SK-N-DZ (cell line): ENCODE measurements at places on chromosomes 4 and X.

GRCh38 chr4:149183638-149184037 lies 632.0 kb downstream of the IQCM start:
- no peak for DNase-seq

DNA sequence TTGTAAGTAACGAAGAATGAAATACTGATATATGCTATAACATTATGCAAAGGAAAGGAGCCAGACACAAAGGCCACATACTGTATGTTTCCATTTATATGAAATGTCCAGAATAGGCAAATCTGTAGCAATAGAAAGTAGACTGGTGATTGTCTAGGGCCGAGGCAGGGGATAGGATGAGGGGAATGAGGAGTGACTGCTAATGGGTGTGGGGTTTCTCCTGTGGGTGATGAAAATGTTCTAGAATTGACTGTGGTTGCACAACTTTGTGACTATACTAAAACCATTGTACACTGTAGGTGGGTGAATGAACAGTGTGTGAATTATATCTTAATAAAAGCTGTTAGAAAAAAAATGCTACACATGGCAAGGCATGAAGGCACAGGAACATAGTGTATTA lies 19.9 kb upstream of the SUPT20HL1 start:
- no peak for DNase-seq

DNA sequence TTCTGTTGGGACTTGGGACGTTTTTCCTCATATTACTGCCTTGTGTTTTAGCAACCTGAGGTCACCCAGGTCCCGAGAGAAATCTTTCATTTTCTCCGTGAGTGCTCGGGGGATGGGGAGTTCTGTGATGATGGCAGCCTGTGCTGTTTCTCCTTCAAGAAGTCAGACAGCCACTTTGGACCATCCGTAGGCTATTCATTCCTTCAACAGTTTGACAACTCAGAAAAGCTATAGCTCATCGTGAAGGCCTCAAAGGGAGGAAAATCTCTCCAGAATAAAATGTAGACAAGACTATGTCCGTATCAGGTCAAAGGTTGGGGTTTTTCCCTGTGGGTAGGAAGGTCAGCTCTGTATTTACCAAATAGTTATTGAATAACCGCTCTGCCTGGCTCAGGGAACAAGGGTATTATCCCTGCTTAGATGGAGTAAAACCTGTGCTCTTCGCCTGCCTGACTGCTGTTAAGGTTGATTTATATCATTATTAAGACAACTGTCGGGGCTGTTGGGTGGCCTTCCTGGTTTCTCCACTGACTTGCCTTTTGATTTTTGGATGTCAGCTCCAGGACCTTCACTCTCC lies 36.6 kb downstream of the FAM114A1 start:
- DNase-seq: no peak

DNA sequence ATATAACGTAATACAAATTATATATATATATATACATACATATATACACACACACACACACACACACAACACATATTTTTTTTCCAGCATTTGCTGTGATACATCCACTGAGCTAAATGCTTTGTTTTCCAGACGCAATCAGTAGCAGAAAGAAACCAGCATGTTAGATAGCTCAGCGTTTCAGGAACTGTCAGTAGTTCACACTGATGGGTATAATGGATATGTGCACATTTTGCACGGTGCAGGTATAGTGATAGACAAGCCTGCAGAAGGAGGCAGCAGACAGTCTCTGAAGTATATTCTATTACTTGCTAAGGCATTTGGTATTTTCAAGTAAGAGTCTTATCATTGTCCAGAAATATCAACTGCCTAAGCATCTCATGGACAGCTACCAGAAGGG lies 741.6 kb upstream of the HS3ST1 start:
- no peak for DNase-seq

- DNase-seq: no peak
Measured at GRCh38 chr4:156102411-156102810, 148.7 kb upstream of the CTSO start.

GRCh38 chr4:111234939-111235338 lies 612.1 kb upstream of the PITX2 start:
- no peak for DNase-seq

DNA sequence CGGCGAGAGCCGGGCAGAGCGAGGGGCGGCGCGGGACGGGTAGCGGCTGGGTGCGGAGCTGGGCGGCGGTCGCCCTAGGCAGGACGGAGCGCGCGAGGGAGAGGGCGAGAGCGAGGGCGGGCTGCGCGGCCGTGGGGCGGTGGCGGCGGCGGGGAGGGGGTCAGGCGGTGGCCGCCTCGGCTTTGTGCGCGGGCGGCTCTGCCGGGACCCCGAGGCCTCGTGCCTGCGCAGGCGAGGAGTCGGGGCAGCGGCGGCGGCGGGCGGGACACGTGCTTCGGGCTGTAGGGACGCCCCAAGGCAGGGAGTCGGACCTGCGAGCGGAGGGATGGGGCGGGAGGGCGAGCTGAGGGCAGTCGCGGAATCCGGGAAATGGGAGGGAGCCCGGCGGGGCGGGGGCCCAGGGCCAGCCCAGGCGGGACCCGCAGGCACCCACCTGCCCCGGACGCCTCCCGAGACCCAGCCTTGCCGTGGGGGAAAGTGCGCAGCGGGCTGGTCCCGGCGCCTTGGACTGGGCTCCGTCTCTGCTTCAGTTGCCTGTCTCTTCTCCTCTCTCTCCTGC lies 465 bp downstream of the BMPR1B start:
- no peak for DNase-seq

DNA sequence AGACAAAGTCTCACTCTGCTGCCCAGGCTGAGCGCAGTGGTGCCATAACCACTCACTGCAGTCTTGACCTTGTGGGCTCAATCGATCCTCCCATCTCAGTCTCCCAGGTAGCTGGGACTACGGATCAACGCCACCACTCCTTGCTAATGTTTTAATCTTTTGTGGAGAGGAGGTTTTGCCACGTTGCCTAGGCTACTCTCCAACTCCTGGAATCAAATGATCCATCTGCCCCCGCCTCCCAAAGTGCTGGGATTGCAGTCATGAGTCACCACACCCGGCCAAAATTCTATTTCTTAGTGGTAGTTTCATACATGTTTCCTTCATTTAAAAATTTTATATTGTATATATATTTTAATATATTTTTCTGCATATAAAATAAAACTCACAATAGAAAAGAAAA lies 125.8 kb upstream of the CLNK start:
- no peak for DNase-seq

DNA sequence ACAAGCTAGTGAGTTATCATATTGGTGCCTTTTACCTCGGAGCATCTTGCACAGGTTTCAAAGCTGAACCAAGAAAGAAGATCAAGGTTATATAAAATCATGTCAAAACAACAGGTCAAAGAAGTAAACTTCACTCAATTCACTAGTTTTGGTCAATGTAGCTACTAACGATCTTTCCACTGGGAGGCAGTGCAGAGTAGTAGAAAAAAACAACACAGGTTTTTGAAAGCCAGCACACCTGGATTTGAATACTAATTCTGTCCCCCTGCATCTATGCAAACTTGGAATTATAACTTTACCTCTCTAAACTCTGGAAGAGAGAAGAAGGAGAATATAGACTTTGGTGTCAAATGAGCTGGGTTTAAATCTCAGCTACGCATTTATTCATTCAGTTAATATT lies 266.1 kb downstream of the GRIA3 start:
- DNase-seq: no peak

DNA sequence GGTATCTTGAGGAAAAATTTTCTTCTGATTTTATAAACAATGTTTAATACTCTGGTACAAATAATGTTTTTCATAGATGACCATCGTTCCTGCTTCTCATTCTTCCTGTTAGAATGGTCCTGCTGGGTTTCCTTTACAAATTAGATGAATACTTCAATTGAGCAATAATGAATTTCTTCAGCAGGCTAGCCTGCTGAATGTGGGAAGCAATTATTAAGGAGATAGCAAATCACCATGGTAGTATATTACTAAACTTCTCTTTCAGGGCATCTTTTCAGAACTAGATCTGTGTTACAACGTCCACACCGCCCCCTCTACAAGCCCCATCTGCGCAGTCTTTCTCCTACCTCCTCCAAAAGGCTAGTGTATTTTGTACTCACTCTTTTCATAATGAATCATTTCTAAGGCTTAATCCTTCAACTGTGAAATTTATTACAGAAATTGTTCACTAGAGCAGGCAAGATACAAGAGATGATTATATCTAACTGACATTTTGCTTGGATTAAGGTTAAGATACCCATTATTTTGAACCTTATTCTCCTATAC lies 38.4 kb downstream of the GPRIN3 start:
- DNase-seq: no peak

DNA sequence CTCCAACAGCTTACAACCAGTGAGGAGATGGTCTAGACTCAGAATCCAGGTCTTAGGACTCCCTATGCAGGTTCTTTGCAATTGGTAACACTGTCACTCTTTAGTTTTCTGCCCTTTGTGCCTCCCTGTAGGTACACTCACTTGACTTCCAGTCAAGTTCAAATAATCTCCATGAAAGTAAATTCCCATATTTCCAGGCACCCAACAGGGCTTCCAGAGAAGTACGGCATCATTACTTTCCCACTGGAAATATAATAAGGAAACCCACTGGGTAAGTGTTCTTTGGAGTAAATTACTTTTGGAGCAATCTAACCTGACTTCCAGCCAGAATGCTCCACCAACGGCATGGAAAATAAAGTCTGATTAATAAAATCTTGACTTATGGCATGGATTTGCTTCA lies 338.9 kb downstream of the HNRNPD start:
- DNase-seq: no peak

DNA sequence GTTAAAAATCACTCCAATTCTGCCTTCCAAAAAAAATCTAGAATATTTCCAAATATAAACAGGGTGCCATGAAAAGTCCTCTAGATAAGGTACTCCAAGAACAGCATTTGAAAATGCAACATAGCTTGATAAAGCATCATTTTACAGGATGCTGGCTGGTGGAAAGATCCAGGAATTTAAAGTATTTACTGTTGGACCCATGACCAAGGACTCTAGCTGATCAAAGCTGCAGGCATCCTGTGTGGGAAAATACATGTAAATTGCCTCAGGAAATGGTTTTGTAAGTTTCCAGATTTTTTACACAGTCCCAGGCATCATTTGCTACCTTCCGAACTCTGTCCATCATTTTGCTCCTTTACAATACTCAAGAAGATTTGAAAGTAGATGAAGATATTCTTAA lies 164.4 kb downstream of the GRIA3 start:
- no peak for DNase-seq

DNA sequence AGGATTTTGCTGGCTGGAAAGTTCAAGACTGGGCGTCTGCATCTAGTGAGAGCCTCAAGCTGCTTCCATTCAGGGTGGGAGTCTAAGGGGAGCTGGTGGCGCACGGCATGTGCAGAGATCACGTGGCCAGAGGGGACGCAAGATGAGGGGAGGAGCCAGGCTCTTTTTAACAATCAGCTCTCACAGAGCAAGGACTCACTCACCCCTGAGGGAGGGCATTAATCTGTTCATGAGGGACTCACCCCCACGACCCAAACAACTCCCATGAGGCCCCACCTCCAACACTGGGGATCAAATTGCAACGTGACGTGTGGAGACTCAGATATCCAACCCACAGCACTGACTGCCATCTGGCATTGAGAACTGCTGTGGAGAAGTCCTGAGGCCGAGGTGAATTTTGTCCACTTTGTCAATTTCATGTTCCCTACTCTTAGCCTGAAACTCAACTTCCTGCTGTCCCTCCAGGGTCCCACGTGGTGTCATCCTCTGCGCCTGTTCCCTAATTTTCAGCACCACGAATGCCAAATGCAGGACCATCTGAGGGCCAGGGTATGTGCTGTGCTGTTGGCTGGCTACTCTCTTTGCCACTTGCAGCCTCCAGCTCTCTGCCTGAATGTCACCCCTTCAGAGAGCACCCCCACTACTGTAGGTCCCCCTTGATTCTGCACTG lies 5.6 kb downstream of the ZFP92 start:
- no peak for DNase-seq

- no peak for DNase-seq
Measured at GRCh38 chrX:109777749-109778148, 44.7 kb upstream of the ACSL4 start.

- no peak for DNase-seq
Measured at GRCh38 chr4:185542626-185543315, 7.5 kb upstream of the PDLIM3 start.

DNA sequence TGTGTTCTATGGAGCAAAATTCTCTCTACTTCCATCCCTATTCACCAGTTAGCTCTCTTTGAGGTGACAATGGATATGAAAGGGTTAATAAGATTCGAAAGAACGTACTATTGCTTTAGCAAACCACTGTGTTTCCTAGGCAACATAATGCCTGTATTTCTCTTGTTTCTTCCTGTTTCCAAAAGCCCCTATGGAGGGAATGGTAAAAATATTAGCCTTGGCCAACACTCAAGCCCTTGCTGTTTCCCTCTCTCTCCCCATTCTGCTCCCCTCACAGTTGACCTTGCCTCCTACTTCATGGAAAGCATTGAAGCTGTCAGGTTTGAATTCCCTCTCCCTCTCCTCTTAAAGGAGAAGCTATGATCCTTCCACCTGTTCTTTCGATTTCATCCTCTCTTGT lies 9.6 kb upstream of the PGRMC1 start:
- no peak for DNase-seq

DNA sequence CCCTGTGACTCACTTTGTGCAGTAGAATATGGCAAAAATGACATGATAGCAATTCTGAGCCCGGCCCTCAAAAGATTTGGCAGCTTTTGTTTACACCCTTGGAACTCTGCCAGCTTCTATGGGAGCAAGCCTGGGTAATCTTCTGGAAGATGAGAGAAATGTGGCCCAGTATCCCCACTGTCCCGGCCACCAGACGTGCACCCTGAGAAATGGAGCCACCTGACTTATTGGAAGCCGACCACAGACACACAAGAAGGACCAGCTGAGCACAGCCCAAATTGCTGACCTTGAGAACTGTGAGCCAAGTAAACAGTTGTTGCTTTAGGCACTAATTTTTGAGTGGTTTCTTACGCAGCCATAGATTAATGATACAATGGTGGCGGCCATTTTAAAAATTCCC lies 197.0 kb downstream of the STIM2 start:
- DNase-seq: no peak

DNA sequence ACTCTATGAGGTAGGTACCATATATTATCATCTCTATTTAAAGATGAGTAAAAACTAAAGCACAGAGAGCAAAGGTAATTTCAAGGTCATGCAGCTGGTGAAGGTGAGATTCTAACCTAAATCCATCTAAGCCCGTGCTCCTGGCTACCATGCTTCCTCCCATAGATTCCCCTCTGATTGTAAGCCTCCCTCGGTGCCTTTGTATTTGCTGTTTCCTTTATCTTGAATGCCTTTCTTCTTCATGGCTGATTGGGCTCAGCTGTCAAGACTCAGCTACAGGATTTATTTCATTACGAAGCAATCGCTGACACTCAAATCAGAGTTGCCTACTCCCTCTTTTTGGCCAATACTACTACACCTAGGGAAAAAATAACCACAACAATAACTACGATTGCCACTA lies 217.1 kb downstream of the ARAP2 start:
- no peak for DNase-seq

- DNase-seq: no peak
Measured at GRCh38 chr4:101232074-101232776, 115.1 kb downstream of the PPP3CA start.

DNA sequence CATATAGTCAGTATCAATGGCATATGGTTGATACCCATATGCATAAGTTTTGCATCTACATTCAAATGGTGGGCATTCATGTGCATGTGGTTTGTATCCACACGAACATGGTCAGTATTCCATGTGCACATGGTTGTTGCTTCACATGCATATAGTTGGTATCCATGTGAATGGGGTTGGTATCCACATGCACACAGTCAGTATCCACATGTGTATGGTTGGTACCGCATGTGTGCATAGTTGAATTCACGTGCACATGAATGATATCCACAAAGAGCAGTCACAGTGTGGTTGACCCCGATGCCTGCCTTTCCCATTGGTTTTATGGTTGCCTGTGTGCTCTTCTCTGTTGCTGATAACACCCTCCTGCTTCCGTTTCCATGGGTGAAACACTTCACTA lies 427.9 kb downstream of the STIM2 start:
- no peak for DNase-seq
